ENCODE measurements at places on chromosomes 5 and 9.

GRCh38 chr5:150075806-150076205 is 10.5 kb downstream of the CSF1R start:
- no peak for DNase-seq

- DNase-seq: no peak
These were observed 115.0 kb upstream of the ELAVL2 start for GRCh38 chr9:23941051-23941450.

GRCh38 chr9:127143920-127144465 is 21.6 kb upstream of the ANGPTL2 start:
- no peak for DNase-seq

- no peak for DNase-seq
These were observed 22.7 kb downstream of the GRIA1 start for GRCh38 chr5:153513156-153513555.

GRCh38 chr9:37501957-37502596 is 16.3 kb downstream of the POLR1E start:
- DNase-seq: no peak

- DNase-seq: no peak
These were observed 1.8 kb downstream of the PLGRKT start for GRCh38 chr9:5435912-5436311.

DNA sequence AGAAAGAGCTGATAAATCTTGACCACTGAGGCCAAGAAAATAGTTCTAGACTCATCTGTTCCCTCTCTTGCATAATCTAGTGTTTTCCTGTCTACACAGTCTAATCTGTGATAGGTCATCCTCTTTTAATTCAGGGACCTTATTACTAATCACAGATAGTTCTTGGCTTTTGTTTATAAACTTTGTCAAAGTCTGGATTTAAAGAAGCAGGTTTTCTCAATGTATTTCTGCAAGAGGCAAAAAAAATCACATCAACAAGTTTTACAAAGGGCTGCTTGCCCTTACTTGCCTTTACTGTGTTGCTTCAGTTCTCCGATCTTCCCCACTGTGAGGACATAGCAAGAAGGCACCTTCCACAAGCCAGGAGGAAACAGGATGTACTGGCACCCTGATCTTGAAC is 43.9 kb upstream of the MTAP start:
- DNase-seq: no peak

DNA sequence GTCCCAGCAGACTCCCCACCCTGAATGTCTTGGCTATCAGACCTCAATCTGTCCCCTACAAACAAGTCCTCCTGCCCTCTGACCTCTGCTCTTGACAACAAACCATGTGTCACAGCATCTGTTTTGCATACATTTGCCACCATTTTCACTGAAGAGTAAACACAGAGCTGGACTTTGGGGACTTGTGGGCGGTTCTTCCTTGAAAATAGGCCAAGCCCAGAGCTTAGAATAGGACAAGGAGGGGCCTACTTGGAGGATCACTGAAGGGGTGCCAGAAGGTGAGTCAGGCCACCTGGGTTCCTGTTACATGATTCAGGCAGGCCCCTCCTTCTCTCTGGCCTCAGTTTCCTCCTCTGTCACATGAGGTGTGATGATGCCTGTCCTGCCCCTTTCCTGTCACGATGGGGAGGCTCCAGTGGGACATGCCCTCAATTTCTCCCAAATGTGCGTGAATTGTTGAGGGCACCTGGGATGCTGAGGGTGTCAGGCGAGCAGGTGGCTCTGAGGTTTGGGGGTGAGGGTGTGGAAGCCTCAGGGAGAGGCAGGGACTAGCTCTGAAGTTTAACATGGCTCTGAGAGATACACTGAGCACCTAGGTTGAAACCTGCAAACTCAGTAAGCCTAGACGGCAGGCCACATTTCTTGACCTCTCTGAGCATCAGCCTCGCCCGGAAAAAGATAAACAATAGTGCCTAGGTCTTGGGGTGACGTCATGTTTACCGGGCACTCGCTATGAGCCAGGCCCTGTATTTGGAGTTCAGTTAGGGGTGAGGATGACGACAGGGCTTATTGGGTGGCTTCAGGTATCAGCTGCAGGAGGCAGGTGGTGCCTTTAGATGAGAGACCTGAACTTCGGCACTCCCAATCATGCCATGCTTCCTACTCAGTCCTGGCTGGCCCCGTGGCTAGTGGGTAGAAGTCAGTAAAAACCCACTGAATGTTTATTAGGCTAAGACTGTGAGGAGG is 107.6 kb upstream of the PITX1 start:
- no peak for DNase-seq

DNA sequence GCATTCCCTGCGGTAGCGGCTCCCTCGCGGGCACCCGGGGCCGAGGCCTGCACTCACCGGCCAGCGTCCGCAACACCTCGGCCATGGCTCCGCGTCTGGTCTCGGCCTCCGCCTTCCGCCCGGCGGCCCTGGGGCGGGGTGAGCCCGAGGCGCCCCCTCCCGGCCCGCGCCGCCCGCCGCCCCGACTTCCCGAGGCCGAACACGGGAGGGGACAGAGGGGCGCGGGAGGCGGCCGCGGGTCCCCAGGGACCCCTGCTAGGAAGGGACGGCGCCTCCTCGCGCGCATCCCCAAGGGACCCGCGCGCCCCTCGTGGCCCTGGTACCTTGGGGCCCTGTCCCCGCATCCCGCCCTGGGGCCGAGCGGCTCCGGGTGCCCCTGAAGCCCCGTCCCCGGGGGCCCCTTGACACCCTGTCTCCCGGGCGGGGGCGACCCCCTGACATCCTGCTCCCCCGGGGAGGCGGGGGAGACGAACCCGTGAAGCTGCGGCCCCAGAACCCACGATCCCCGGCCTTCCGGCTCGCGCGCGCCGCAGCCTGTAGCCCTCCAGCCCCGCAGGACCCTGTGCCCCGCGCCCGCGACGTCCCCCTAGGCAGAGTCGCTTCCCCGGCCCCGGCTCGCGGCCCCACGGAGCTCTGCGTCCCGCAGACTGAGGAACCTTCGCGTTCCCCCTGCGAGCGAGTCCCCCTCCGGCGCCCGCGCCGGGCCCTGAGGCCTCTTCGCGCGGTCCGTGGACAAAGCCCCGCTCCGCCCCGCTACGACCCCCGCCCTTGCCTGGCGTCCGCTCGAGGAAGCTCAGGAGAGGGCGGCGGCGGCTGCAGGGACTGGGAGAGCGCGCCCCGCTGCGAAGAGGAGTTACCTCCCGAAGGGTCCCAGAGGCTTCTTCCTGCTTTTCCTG is at the start of gene ABO:
Gene ABO, minus strand, starts transcription at position 97 of the 896 bp plus-strand sequence.
- DNase-seq: no peak

GRCh38 chr5:62608529-62609511 is 30.2 kb downstream of the LRRC70 start:
- no peak for DNase-seq

GRCh38 chr5:154824070-154824469 is 26.3 kb downstream of the FAXDC2 start:
- DNase-seq: no peak

DNA sequence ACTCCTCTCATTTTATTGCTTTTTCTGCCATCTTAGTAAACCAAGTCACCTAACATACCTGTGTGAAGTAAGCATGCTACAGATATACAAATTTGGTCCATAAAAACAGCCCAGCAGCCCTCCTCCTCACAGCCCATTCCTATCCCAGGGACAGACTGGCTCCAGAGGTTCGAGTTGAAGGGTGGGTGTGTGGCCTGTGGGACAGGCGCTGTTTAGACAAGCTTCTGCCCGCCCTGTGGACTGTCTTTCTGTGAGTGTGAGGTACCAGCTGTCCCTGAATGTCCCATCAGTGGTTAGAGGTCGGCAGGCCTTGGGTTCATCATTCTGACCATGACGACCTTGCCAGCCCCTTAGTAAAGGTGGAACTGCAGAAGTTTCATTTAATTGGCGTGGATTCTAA is 82.0 kb downstream of the WNK2 start:
- DNase-seq: no peak

DNA sequence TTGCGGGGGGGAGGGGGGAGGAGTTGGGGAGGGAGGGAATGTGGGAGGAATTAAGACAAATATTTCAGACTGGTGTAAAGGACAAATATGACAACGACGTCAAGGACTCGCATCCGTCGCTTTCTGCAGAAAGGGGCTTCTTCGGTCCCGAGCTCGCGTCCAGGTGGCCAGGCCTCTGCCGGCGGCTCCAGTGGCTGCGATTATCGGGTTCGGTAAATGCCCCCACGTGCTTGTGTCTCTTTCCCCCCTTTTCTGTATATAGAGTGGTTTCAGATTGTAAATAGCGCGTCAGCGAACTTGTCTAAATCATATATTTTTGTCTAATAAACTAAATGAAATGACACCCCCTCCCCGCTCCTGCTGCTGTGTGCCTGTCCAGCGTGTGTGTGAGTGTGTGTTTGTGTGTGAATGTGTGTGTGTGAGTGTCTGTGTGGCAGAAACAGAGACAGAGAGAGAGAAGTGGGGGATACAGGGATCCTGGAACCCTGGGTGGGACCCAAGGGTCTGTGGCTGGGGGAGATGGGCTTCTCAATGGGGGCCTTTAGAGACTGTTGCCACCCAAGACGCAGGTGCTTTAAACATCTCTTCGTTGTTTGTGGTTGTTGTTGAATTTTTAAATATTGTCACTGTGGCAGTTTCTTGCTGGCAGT is 5.6 kb downstream of the IRX1 start:
- no peak for DNase-seq

DNA sequence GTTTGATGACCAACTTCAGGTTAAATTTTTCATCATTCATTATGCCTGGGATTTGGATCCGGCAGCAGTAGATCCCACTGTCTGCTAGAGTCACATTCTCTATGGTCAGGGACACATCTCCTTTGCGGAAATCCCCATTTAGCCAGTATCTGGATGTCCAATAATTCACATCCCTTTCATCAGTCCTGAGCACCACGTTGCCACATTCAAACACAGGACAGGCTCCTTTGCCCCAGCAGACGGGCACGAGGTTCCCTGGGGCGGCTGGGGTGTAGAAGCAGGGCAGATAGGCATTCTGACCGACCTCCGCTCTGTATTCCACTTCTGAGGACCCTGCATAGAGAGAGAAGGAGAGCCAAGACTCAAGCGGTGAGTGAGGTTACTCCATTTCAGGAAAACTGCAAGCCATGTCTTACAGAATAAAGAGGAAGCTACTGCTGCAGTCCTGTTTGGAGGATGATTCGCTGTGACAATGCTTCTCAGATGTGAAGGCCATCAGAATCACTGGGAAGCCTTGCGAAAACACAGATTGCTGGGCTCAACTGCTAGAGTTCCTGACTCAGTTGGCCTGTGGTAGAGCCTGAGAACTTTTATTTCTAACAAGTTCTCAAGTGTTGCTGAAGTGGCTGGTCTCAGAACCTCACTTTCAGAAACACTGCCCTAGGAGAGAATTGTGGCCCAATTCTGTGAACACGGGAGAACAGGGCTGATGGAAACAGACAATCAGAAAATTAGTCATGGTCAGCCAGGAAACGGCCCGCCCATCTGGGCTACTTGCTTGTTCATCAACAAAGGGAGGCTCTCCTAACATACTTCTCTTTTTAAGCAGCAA is 2.0 kb downstream of the HAVCR2 start:
- DNase-seq: peak; percentile 61

DNA sequence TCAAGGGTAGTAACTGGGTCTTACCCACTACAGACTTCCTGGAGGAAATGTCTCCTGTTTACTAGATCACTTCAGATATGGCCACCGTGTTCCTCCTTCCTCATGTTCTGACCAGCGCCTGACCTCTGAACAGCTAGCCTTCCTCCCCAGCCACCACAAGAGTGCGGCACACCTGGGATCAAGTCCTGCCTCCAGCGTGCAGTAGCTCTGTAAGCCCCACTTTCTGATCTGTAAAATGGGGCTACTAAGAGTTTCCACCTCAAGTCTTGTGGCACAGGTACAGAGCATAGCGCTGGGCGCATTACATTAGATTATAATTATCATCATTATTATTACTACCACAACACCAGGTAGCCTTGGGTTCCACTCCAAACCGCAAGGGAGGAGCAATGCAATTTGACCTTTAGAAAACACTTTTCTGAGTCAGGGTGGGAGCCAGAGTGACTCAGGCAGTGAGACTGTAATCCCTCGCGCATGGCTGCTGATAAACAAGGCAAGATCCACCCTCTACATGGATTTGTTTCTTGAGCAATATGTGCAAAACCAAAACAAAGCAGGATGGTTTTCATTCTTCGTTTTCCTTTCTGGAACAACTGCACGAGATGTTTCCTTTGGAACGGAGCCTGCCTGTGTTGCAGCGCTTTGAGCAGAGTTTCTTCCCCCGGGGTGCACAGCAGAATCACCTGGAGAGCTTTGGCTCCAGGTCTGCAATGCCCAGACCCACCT is 65.0 kb upstream of the ANGPTL2 start:
- no peak for DNase-seq

DNA sequence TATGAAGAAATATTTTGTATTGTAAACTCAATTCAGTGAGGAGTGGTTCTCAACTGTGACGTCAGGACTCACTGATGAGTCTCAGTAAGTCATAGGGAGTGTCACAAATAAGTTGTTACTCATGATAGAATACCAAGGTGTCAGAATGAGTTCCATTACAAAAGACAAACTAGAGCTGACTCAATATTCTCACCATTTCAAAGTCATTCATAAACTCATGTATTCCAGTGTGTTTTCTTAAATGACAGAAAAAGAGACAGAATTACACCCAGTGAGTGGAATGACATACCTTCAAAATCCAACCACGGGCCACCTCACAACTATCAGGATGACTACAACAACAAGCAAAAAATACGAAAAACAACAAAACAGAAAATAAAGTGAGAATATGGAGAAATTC is 321.5 kb downstream of the ENC1 start:
- peak; percentile 51 for DNase-seq

GRCh38 chr5:36870399-36871040 is 6.0 kb upstream of the NIPBL start:
- no peak for DNase-seq

DNA sequence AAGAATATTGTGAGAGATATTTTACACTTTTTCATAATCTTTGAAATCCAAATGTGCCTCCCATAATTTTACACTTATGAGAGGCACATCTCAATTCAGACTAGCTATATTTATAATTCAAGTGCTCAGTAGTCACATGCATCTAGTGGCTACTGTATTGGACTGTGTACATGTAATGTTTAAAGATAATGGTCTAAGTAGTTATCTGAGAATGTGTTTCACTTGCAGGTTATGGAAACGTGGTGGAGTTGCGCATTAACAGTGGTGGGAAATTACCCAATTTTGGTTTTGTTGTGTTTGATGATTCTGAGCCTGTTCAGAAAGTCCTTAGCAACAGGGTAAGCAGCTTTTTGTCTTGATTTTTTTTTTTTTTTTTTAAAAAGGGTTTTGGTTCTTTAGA is 28.8 kb downstream of the G3BP1 start:
- DNase-seq: no peak

GRCh38 chr9:14924230-14925219 is 14.3 kb upstream of the FREM1 start:
- DNase-seq: no peak

- DNase-seq: no peak
These were observed 89.6 kb upstream of the FCN2 start for GRCh38 chr9:134791009-134791408.

DNA sequence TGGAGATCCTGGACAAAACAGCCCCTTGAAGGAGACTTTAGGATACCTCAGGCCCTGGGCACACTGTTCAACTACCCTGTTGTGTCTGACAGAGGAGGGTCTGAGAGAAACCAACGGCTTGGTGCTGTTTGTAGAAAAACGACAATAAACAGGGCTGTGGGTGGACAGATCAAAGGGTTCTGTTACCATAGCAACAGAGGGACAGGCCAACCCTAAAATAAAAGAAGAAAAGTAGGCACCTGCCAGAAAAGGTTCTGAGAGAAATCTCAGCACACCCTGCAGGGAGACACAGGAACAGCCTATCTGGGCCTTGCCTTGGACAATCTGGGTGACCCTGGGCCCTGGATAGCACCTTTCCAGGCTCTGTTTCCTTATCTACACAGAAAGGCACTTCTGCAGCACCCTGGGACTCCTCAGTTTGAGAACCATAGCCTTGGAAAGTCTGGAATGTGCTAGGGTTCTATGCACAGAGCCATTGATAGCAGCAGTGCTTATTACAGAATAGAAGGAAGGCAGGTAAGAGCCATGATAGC is 104.8 kb upstream of the TBC1D2 start:
- DNase-seq: no peak
